ENCODE measurements at places on chromosomes 12 and 14. TPM values are rescaled to one million over a fixed set of nuclear protein-coding genes. Genes with fewer than 3 reads are reported as not detected.

Gene ASIC1
- total RNA-seq = 13.5 TPM

DNA sequence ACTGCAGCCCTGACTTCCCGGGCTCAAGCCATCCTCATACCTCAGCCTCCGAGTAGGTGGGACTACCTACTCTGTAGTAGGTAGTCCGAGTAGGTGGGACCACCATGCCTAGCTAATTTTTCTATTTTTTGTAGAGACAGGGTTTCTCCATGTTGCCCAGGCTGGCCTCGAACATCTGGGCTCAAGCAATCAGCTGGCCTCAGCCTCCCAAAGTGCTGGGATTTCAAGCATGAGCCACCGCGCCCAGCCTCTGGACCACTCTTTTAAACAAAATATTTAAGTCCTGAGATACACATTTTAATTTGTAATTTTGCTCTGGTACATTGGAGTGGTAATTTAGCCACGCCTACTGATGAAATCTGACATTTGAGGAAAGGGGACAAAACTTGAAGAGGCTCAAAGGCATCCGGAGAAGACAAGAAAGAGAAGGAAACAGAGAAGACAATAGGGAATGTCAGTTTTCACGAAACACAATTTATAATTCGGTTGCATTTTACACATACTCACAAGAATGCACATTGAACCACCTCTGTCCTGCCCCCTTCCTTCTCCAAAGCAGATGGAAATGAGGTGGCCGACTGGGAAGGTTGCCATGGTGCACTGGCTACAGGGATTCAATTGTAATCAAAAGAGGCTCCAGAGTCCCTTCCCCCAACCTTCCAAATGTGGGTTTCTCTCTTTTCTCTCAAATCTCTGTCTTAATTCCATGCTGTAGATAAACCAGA is 9.7 kb upstream of the TUBA1A start:
- H3K27ac ChIP-seq = no peak overlapping the region
- H3K4me3 ChIP-seq = no peak overlapping the region
- H3K27me3 ChIP-seq = no peaks in the 10 kb centered on the region
- H3K4me1 ChIP-seq = peaks cover 11% of the 10 kb centered on the region
- no peak for DNase-seq

- peaks cover 11% of the 10 kb centered on the region for H3K4me1 ChIP-seq
- no peaks in the 10 kb centered on the region for H3K27me3 ChIP-seq
- peak overlapping the region; percentile 98 for H3K27ac ChIP-seq
- DNase-seq = no peak
- peaks cover 35% of the 10 kb centered on the region for H3K36me3 ChIP-seq
Measured at GRCh38 chr14:77459072-77459723, 1.3 kb downstream of the AHSA1 start.

DNA sequence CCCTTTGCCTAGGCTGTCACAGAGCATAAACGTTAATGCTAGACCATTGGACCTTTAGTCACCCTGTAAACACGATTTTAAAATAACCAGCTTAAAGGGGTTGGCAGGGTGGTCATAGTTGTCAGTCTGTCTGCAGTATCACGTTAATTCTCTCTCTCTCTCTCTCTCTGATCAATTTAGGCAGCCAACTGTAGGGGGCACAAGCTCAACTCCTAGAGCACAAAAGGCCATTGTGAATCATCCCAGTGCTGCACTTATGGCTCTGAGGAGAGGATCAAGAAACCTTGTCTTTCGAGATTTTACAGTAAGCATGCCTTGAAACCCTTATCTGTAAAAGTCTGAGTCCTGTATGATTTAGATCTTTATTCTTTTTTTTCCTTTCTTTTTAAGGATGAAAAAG is 97.1 kb downstream of the SCAF11 start:
- no peak overlapping the region for H3K4me3 ChIP-seq
- no peaks in the 10 kb centered on the region for H3K4me1 ChIP-seq
- H3K27me3 ChIP-seq = no peaks in the 10 kb centered on the region
- DNase-seq = no peak
- H3K27ac ChIP-seq = no peak overlapping the region

GRCh38 chr12:121980191-121980891 is 41.3 kb upstream of the BCL7A start:
- H3K4me1 ChIP-seq = no peaks in the 10 kb centered on the region
- H3K4me3 ChIP-seq = no peak overlapping the region

DNA sequence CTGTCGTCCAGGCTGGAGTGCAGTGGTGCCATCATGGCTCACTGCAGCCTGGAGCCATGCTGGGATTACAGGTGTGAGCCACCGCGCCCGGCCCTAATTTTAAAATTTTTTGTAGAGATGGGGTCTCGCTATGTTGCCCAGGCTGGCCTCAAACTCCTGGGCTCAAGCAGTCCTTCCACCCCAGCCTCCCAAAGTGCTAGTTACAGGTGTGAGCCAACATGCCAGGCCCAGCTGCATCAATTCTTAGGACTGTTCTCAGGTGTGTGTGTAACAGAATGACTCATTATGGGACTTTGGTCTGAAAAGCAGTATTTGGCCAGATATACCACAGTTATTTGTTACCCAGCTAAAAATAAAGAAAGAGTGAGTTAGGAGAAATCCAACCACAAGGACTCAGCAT is 17.4 kb downstream of the LETMD1 start:
- no peaks in the 10 kb centered on the region for H3K27me3 ChIP-seq
- H3K4me3 ChIP-seq = no peak overlapping the region
- no peaks in the 10 kb centered on the region for H3K4me1 ChIP-seq
- no peak for DNase-seq
- H3K36me3 ChIP-seq = peaks cover 35% of the 10 kb centered on the region

DNA sequence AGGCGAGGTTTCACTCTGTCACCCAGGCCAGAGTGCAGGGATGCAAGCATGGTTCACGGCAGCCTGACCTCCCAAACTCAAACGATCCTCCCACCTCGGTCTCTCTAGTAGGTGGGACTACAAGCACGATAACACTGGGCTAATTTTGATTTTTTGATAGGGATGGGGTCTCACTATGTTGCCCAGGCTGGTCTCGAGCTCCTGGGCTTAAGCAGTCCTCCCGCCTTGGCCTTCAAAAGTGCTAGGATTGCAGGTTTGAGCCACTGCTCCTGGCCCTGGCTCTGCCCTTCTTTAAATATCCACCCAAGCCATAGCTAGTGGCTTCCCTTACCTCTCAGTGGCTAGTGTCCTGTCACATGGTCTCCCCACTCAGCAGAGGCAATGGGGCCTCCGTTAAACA is 17.8 kb downstream of the SFSWAP start:
- H3K27me3 ChIP-seq = no peaks in the 10 kb centered on the region
- H3K27ac ChIP-seq = no peak overlapping the region
- no peaks in the 10 kb centered on the region for H3K4me1 ChIP-seq
- DNase-seq = no peak
- peaks cover 27% of the 10 kb centered on the region for H3K36me3 ChIP-seq

- peak overlapping the region; percentile 75 for H3K27ac ChIP-seq
- H3K36me3 ChIP-seq = no peaks in the 10 kb centered on the region
- peaks cover 88% of the 10 kb centered on the region for H3K4me1 ChIP-seq
Measured at GRCh38 chr14:68941820-68942219, 37.3 kb downstream of the ACTN1 start.

- no peaks in the 10 kb centered on the region for H3K4me1 ChIP-seq
- no peak overlapping the region for H3K27ac ChIP-seq
- H3K4me3 ChIP-seq = no peak overlapping the region
Measured at GRCh38 chr12:100993916-100994450, 199.4 kb downstream of the ANO4 start.
